GM20000 (cell line): ENCODE measurements at places on chromosomes 13 and 19.

- no peak for DNase-seq
Measured at GRCh38 chr13:111020546-111020945, 94.6 kb upstream of the ARHGEF7 start.

DNA sequence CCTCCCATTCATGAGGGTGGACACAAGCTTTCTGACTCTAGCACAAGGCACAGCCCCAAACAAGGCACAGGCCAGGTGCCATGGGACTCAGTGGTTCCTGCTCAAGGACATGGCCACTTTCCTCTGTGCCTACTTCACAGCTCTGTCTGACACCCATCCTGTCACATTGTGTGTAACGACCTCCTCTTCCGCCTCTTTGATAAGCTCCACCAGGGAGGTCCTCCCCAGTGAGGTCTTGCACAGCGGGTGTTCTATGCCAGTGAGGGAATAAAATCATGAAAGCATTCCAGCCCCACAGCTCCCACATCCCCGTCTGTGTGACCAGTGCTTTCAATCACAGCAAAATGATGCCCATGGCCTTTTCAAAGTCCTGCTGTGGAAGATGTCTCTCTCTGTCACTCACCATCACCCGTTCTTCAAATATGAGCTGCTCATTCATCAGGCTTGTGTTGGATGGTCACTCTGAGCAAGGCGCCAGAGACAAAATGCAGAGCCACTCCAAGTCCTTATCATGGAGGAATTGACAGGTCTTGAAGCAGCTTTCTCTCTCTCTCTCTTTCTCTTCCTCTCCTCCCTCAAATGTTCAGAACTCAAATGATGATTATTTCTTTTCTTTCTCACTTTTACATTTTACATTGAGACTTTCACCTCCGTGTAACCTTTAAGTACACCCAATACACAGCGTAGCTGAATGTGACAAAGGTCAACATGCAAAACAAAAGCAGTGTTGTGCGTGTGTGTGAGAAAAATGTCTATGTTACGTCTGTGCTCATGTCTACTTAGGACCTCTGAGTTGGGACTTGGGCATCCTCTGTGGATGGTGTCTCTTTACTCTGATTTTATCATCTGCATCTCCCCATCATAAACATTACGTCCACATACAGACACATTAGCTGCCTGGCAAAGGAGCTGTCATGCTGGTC lies 8.0 kb upstream of the SPATA13 start:
- DNase-seq: no peak

- no peak for DNase-seq
Measured at GRCh38 chr13:47120282-47120681, 223.4 kb upstream of the HTR2A start.

DNA sequence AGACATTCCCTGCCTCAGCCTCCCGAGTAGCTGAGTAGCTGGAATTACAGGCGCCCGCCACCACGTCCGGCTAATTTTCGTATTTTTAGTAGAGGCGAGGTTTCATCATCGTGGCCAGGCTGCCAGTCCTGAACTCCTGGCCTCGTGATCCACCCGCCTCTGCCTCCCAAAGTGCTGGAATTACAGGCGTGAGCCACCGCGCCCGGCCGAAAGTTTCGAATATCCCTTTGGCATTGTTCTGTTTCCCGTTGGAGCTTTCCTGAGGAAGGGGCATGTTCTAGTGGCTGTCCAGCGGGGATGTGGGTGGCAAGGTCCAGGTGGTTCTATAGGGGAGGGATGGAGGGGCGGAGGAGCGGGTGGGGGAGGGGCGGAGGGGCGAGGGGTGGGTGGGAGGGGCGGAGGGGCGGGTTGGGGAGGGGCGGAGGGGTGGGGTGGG lies 2.1 kb upstream of the BSG start:
- DNase-seq: no peak

DNA sequence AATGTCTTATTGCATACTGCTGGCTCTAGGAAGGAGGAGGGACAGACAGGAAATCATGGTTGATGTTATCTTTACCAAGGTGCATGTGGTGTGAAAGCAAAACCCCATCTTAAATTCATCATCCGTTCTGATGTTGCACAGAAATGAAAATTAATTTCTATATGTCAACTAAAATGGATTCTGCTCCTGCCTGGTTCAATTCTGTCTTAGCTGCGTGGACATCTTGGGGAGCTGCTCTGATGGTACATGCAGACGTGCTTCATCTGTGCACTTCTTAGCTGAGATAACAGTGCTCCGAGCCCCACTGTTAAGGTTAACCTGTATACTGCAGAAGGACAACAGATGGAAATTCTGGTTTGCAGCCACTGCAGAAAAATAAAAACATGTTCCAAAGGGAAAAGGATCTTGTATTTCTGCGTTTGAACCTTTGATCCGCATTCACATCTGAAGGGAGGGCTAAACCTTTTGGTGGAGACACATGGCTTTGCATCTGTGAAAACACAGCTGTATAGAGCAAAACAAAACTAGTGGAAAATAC lies 155.6 kb downstream of the TM9SF2 start:
- no peak for DNase-seq

GRCh38 chr19:30226464-30227011 lies 145.6 kb upstream of the ZNF536 start:
- no peak for DNase-seq

- DNase-seq: no peak
Measured at GRCh38 chr13:92172191-92172590, 773.8 kb downstream of the GPC5 start.

GRCh38 chr19:8021374-8021773 lies 15.9 kb upstream of the ELAVL1 start:
- no peak for DNase-seq
